NCI-H2171 treated with DMSO at 0.1 percent for 48 hours (cell line): ENCODE measurements at places on chromosomes 12 and 14.

- DNase-seq, result no peak
These were observed 134.2 kb downstream of the HMGA2 start for GRCh38 chr12:65958456-65958855.

DNA sequence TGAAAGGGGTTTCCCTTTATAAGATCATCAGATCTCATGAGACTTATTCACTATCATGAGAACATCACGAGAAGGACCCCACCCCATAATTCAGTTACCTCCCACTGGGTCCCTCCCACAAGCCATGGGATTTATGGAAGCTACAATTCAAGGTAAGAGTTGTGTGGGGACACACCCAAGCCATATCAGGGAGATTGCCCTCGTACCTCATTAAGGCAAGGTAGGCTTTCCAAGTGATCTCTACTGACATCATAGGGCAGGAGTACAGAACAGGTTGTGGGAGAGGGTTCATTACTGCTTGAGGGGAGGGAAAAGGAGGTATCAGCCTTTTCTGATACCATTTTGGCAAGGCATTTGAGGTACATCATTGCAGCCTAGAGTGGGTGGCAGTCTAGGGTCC lies 524.6 kb downstream of the PRKD1 start:
- no peak for DNase-seq

DNA sequence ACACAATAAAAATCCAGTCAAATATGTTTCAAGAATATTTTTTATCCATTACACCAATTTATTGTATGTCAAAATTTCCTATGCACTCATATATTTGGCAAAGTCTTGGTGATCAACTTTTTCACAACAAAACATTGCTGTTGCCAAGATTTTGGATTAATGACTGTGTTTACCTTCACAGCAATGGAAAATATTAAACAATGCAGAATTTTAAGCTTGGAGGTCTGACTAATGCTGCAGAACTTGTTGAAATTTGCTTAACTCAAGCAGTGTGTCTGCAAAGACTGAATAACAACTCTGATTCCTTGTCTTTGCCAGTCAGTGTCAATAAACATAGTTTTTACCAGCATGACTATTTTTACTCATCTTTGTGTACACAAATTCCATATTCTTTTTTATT lies 336.4 kb downstream of the CCER1 start:
- DNase-seq, result no peak

GRCh38 chr14:27006570-27006969 lies 408.7 kb upstream of the NOVA1 start:
- DNase-seq, result no peak

- no peak for DNase-seq
These were observed 14.7 kb downstream of the SERPINA5 start for GRCh38 chr14:94595912-94596311.

DNA sequence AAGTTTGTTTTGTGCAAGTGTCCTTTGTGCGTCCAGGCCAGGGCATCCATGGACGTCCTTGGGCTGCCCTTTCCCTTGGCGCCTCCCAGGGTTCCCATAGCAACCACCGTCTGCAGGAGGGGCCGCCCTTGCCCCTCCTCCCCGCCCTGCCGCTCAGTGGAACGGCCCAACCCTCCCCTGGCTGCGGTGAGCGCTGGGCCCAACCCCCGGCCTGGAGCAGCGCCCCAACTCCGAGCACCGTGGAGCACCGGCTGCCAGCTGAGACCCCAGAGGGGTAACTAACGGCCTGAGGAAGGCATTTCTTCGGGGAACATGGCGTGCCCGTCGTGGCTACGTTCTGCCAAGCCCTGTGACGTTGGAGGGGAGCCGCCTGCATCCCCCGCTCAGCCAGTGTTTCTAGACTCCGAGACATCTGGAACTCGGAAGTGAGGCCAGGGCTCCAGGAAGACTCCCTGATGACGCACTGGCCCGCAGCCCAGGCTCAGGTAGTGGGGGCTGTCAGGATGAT lies 5.3 kb upstream of the ACACB start:
- peak; percentile 70 for DNase-seq

DNA sequence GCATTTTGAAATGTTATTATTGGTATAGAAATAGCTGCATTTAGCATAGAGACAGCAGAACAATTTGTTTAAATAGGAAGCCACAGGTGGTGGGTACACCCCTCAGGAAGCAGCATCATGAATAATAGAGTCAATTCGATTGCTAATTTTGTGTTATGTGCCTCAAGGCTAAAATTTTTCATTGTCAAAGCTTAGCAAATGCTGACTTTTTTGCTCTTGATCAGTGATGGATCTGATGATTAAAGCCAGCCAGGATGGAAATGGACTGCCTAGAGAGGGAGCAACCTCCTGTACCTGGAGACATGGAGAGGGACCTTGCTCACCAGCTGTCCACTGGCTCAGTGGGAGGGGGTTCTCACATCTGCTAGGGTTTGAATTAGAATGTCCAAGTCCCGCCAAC lies 4.5 kb upstream of the KRT8 start:
- no peak for DNase-seq

GRCh38 chr14:68756000-68756481 lies 36.8 kb downstream of the ZFP36L1 start:
- no peak for DNase-seq

- DNase-seq, result no peak
These were observed 486.1 kb upstream of the FOXG1 start for GRCh38 chr14:28280530-28280929.

- DNase-seq, result no peak
These were observed 22.3 kb upstream of the RAB21 start for GRCh38 chr12:71732357-71732712.

DNA sequence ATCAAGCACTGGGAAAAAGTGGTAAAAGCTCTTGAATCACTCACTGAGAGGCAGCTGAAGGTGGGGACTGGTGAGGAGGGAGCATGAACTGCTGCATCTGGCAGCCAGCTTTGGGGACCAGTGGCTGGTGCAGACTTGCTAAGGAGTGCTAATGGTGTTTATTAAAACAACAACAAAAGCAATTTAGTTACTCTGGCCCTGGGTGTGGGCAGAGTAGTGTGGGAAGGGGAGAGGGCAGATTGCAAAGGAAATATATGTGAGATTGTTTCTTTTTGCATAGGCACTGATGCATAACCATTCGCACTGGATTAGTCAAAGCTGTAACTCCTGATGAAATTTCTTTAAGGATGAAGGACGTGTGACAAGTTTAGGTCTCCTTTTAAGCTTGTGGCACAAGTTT lies 8.1 kb downstream of the TXNRD1 start:
- DNase-seq, result no peak

- DNase-seq, result no peak
These were observed 60.6 kb downstream of the MYRFL start for GRCh38 chr12:69885658-69886057.

DNA sequence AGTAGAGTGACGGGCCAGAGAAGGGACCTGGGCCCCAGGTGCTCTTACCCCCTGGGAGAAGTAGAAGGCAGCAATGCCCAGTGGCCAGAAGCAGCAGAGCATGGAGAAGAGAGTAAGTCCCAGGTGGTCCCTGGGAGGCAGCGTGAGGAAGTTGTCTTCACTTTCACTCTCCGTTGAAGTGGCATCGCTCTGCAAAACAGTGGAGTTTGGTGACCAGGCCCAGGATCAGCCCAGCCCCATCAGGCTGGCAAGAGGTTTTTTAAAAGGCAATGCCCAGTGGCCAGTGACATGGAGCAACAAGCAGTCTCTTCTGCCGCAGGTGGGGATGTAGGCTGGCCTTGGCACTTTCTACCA lies 18.2 kb downstream of the SYNDIG1L start:
- DNase-seq, result no peak

GRCh38 chr14:63659726-63660125 lies 18.1 kb upstream of the WDR89 start:
- DNase-seq, result no peak

DNA sequence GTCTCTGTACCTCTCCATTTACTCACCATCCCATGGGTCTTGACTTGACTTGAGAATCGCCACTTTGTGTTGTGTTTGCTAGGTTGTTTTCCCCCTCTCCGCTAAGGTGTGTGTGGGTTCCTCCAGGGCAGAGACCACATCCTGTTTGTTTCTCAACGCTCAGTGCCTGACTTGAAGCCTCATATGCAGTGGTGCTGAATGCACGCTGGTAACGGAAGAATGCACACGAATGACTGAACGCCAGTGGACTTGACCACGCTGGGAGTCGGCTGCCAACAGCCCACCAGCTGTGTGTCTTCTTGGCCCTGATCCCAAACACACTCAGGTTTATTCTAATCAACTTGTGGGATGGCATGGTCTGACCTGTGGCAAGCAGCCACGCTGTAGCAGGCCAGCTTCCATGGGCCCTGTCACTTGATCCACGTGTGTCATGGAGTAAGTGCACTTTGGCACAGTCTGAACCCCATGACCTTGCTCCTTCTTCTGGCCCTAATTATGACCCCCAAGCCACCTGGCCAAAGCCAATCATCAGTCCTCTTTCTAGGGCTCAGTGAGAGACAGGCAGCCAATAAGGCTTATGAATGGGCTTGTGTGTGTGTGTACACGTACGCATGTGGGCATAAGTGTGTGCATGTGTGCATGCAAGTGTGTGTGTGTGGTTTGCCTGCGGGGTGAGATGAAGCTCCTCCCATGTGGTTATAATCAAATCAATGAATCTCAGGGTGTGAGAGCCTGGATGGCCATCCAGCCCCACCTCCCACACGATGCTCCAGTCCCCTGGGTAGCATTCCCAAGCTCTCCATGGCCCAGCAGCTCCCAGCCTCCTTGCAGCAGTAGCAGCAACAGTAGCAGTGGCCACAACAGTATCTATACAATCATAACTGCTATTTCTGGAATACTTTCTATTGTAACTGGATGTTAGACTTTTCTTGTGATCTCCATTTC lies 6.4 kb upstream of the TC2N start:
- DNase-seq, result no peak

DNA sequence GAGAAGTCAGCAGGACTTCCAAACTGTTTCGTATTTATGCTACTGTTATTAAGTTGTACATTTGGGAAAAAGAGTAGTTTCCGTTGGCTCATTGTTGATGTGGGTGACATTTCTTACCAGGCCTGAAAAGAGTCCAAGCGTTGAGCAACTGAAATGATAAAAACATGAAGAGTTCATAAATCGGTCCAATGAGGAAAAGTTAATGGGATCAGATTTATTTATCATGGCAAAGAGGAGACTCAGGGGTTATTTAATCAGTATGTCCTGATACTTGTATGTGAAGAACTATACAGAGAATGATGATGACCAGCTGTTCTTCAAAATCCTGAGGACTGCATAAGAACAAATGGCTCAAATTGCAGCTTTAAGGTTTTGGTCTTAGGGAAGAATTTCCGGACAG lies 7.7 kb downstream of the VRK1 start:
- DNase-seq, result no peak

- DNase-seq, result no peak
These were observed 84.3 kb downstream of the RPS6KA5 start for GRCh38 chr14:90976101-90976500.

DNA sequence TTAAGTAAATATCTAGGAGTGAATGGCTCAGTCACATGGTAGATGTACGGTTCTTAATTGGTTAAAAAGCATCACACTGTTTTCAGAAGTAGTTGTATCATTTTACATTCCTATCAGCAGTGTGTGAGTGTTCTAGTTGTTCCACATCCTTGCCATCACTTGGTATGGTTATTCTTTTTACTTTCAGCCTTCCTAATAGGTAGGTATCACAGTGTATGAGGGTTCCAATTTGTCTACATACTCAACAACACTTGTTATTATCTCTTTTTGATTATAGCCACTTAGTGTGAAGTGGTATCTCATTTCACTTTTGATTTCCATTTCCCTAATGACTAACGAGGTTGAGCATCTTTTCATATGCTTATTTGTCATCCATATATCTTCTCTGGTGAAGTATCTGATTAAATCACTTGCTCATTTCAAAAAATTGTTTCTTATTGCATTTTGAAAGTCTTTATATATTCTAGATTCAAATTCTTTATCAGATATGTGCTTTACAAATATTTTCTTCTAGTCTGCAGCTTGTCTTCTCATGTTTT lies 3.5 kb upstream of the SPRYD3 start:
- no peak for DNase-seq

DNA sequence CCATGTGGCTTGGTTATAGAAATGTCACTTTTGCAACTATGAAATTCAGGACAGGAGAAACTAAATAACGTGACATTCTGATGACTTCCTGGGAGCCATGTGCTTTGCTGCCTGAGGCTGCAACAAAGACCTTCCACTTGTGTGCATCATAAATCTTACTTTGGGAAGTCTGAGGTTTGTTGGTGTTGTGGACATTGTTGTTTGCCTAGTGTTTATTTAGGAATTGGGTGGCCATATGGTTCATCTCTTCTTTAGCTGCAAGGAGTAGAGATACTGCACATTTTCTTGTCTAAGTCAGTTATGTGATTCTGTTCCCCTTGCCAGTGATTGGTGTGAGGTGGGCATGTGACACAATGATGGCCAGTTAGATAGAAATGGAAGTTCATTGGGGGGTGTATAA lies 167.3 kb upstream of the SSTR1 start:
- DNase-seq, result no peak

DNA sequence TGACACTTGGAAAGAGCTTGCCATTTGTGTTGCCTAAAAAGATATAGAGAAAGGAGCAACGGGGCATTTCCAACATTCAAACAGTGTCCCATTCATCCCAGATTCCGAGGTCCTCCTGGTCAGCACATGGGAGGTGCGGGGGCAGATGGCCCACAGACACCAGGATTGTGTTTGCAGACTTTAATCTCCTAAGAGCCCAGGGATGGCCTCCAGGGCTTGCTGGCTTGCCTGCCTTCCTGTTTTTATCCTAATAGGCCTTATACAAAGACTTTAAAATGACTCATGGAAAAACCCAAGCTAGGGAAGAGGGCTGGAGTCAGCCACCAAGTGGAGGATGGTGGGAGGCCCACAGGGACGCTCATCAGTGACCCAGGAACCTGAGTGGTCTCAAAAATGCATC lies 21.5 kb upstream of the FAM181A start:
- no peak for DNase-seq

DNA sequence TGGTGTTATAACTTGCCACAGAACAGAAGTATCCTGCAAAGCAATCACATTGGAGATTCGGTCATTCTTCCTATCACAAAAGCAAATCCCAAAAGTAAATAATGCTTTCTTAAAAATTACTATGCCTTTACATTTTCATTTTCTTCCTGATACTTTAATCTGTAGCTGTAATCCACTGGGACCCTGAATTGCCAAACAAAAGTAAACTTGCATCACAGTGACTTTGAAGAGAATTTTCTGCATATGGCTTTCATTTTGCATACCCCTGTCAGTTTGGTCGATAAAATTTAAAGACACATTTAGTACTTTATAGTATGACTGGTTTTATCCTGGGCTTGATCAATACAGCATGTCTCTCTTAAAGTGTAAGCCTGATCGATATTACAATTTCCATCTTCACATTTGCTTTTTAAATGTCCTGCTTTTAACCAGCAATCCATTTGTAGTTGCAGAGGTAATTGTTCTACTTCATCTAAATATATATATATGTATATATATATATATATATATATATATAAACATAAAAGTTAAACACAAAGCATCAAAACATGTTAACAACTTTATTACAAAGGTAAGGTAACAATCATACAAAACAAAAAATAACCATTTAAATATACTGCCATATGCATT lies 53.7 kb upstream of the PLEKHA5 start:
- DNase-seq, result no peak

- DNase-seq, result no peak
These were observed 6.6 kb upstream of the PGF start for GRCh38 chr14:74962046-74962445.

- peak; percentile 25 for DNase-seq
These were observed 394.5 kb upstream of the ATP2B1 start for GRCh38 chr12:90102957-90103652.
